KBM-7 (cell line): ENCODE measurements at places on chromosomes 12 and 14.
A peak's percentile ranks its signal among the peaks of the same experiment; 100 is the strongest.

- no peak for DNase-seq
These were observed 2.7 kb upstream of the AHNAK2 start for GRCh38 chr14:104980611-104981531.

DNA sequence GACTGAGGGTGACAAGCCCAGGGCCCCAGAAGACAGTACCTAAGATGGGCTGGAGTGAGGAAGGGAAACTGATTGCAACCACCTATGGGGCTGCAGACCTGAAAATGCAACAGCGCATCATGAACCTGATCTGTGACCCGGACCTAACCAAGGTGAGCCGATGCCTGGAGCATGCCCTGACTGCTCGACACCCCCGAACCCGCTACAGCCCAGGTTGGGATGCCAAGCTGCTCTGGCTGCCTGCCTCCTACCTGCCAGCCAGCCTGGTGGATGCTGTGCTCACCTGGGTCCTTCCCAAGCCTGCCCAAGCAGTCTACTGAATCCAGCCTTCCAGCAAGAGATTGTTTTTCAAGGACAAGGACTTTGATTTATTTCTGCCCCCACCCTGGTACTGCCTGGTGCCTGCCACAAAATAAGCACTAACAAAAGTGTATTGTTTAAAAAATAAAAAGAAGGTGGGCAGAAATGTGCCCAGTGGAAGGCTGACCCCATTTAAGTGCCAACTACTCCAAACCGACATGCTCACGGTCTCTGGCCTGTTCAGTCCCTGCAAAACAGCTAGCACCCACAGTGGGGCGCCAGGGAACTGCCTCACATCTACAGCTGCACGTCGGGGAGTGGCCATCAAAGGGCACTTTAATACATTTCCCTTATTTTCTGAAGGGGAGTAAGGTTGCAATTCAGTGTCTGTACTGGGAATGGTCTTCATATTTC lies 4.2 kb downstream of the RDH5 start:
- peak; percentile 80 for DNase-seq

- DNase-seq: no peak
These were observed 78.8 kb upstream of the SLC38A4 start for GRCh38 chr12:46904406-46905238.

- no peak for DNase-seq
These were observed 158.9 kb downstream of the KIF26A start for GRCh38 chr14:104297313-104297704.

- no peak for DNase-seq
These were observed 73.1 kb downstream of the NOC4L start for GRCh38 chr12:132217371-132217770.

DNA sequence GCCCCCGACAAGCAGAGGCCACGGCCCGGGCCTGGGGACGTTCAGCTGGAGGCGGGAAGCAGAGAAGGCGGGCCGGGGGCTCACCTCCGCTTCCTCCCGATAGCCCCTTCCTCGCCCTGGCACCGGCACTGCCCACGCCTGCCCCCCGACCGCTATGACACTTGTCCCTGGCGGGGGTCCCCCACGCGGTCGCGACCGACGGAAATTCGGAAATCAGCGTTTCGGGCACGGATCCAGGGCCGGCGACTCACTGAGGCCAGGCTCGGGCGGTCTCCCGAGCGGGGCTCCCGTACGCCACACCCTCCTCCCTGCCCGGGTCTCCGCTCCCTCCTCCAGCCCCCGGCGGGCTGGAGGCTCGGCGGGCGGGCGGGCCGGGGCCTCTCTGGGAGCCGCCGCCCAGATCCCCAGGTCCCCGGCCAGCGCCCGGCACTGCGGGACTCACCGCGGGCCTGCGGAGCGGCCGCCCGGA lies 581 bp downstream of the PITPNM2 start:
- DNase-seq: peak; percentile 14

GRCh38 chr12:16070113-16070512 lies 159.0 kb downstream of the DERA start:
- no peak for DNase-seq

DNA sequence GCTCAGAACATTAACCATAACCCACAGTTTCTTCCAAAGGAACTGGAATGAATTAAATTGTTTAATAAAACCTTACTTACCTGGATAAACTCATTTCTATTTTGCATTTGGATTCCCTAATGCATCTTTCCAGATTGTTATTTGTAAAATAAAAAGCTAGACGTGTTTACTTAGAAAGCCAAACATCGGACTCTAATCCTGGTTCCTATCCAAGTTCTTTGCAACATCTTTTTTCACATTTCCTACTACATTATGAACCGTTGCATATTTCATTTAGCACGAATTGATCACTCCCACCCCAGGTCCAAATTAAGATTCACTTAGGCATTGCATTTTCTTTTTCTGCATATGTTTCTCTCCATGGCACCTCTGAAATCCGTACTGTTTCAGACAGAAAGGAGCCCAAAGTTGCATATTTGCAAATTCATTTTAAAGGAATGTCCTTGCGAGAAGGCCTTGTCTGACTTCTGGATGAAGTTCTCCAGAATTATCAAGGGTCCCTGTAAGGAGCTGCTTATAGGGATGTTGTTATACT lies 164.4 kb upstream of the GSC start:
- DNase-seq: no peak

DNA sequence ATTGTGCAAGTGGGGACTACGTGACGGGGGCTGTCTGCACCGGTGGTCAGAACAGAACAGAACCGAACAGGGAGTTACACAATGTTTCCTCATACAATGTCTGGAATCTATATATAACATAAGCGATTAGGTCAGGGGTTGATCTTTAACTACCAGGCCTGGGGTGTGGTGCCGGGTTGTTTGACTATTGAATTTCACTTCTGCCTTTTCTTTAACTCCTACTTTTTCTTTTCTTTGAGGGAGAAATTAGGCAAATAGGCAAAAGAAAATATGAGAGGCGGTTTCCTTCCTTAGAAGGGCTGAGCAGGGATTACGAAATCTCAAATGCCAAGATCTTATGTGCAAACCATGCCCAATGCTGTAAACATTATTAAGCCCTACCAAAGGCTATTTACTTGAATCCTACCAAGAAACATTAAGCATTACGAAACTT lies 140.3 kb downstream of the SLC38A6 start:
- no peak for DNase-seq

DNA sequence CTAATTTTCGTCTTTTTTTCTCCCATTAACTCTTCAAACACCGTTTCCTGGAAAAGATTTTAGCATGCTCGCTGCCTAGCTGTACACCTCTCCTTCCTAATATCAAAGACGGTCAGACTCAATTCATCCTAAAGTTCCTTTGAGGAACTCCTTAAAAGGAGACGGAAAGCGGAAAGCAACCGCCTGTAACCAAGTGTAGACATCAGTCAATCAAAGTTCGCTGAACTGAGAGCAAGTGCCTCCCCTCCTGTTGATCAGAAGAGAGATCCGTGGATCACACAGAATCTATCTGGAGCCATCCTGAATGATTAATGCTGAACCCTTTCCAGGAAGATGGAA lies 412 bp upstream of the TEP1 start:
- DNase-seq: peak; percentile 50

DNA sequence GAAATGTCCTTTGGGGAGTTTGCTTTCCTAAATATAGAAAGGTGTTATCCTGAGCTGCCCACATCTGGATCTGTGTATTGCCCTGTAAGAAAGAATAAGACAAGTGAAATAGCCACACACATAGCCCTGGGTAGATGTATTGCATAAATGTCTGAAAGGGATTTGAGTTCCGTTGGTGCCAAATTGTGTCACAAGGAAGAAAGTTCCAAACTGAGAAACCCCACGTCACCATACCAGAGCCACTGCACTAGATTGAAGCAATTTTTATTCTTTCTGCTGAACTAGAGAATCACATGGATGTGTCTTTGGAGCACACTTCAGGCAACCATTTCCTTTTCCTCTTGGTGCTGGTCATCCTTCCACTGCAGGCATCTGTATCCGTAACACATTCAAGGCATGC lies 5.0 kb downstream of the RNASE9 start:
- no peak for DNase-seq

- DNase-seq: no peak
These were observed 31.7 kb downstream of the GALC start for GRCh38 chr14:87961246-87961645.

- DNase-seq: no peak
These were observed 8.5 kb upstream of the DIO3 start for GRCh38 chr14:101552786-101553231.

- DNase-seq: no peak
These were observed 83.2 kb downstream of the PITPNM2 start for GRCh38 chr12:123067654-123068053.

GRCh38 chr12:115993737-115994136 lies 283.8 kb downstream of the MED13L start:
- no peak for DNase-seq

DNA sequence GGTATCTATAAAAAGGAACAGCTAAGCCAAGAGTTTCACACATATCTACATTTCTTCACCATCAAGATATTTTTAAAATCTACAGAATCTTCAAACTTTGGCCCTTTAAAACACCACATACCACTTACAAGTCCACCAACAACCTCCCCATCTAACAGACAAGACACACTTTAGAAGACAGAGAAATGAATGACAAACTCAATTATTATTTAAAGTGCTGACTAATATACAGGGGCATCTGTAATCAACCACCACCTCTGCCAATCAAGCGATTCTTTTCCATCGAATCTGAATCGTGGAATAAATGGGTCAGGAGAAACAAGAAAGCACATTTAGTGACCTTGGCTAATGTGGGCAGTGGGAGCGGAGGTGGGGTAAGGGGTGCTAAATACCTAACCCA lies 7.7 kb downstream of the SETD3 start:
- no peak for DNase-seq

- DNase-seq: no peak
These were observed 19.2 kb downstream of the VDR start for GRCh38 chr12:47885566-47885965.

- DNase-seq: no peak
These were observed 148.3 kb downstream of the PTCSC3 start for GRCh38 chr14:36028218-36028617.

GRCh38 chr12:124484526-124484953 lies 82.9 kb downstream of the NCOR2 start:
- DNase-seq: peak; percentile 60

- DNase-seq: peak; percentile 98
These were observed 4.7 kb downstream of the TNFRSF1A start for GRCh38 chr12:6336889-6337853.

- no peak for DNase-seq
These were observed 5.2 kb upstream of the HSP90B1 start for GRCh38 chr12:103924761-103925641.

DNA sequence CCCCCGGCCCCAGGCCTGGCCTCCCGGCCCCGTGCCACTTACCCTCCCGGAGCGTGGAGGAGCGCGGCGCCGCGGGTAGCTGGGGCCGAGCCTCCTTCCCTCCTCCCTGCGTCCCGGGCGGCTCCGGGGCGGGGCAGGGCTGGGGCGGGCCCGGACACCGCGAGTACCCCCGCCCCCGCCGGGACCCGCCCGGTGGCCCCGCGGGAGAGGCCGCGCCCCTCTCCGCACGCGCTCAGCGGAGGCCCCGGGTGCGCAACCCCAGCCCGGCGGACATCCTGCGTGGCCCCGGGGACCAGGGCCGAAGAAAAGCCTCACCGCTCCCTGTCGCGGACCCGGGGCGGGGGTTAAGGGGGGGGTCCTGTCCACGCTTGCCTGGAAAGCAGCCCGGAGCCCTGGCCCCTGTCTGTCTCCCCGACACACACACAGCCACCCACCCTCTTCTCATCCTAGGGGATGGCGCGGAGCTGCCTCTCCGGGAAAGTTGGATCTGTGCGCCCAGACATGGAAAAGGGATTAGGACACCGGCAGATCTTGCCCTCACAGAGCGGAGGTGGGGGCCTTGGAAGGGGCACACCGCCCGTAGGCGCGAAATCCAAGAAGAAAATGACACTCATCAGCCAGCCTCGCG lies at the start of gene SYNE3:
SYNE3 (minus strand) TSS at position 97 of the 628 bp plus-strand sequence. CDS start 40,829 bp downstream, outside the sequence.
- no peak for DNase-seq

- DNase-seq: no peak
These were observed 186.6 kb upstream of the OTX2 start for GRCh38 chr14:56996721-56997399.

- peak; percentile 30 for DNase-seq
These were observed 127.6 kb downstream of the GXYLT1 start for GRCh38 chr12:42017051-42017450.

- no peak for DNase-seq
These were observed 5.5 kb downstream of the CEP170B start for GRCh38 chr14:104870368-104871144.

- DNase-seq: no peak
These were observed 224.0 kb downstream of the KTN1 start for GRCh38 chr14:55803873-55804553.

- peak; percentile 25 for DNase-seq
These were observed 86.4 kb upstream of the GPR68 start for GRCh38 chr14:91330856-91331255.

DNA sequence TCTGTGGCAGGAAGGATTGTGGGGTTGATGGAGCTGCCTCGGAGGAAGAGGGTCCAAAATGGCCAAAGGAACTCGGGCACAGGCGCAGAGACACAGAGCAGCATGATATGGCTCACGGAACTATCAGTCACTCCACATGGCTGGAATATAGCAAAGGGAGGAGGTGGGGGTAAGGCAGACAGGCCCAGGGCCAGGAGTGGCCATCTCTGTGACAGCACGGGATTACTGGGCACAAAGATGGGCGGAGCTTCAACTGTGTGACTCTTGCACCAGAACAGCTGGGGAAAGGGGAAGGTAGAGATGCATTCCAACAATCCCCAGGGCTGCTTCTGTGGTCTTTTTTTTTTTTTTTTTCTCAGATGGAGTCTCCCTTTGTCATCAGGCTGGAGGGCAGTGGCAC lies 24.8 kb upstream of the EML1 start:
- DNase-seq: no peak

DNA sequence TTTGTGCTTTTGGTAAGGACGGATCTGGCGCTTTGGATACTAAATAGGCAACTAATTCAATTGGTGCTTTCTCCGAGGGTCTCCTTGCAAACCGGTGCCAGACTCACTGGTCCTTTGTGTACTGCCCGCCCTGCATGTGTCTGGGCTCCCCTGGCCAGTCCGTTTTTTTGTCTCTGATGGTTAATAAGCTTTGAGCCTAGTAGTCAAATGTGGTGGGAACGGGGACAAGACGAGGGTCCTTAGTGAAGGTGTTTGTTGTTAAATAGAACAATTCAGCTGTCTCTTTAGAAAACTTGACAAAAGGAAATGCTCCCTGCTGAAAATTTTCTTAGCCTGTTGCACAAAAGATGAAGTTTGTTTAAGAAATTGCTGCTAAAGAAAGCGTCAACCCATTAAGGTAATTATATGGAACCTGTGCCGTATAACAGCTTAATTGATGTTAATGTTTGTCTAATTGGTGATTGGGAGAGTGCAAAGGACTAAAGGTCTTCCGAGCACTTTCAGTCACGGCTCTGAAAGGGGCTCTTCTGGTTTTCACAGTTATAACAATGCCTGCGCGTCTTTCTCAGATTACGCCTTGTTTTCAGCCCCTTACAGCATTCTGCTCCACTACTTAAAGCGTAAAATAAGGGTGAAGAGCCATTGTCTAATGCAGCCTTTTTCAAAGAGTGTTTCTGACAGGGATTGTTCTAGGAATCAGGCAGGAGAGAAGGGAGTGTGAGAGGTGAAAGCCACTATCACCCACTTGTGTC lies 537.4 kb downstream of the PRKD1 start:
- DNase-seq: no peak

DNA sequence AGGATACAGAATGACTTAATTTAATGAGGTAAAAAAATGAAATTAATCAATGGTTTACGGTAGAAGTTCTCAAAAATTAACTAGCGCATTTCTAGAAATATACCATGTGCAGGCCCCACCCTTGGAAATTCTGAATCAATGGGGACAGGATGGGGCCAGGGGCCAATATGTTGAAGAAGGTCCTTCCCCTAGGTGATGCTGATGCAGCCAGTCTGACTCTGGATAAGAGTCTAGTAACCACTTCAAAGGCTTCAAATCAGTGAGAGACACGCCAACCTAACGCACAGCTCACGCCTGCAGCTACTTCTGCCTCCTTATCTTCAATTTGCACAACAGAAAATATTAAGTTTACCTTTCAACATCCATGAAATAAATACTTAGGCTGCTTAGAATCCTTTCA lies 14.9 kb downstream of the GIT2 start:
- no peak for DNase-seq
